ENCODE measurements at places on chromosomes 11 and 22.

GRCh38 chr22:20904008-20904979 lies 12.9 kb upstream of the CRKL start:
- DNase-seq = no peak

- DNase-seq = no peak
Observed at GRCh38 chr22:30261134-30261533, 5.5 kb downstream of the OSM start.

- peak; percentile 61 for DNase-seq
Observed at GRCh38 chr22:39534591-39535356, 2.2 kb upstream of the RPS19BP1 start.

DNA sequence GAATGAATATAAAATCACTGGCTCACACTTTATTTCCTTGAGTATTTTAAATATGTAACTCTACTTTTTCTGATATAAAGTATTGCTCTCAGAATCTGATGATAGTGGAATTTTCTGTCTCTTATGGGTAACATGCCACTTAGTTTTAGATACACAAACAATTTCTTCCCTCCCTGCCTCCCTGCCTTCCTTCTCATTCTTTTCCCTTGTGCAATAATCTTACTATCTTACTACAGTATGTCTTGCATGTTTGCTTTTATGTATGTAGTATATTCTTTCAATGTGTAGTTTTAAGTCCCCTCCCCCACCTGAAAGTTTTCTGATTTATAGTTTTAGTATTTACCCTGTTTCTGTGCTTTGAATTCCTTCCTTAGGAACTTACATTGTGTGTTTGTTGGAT lies 48.4 kb downstream of the INSC start:
- no peak for DNase-seq

DNA sequence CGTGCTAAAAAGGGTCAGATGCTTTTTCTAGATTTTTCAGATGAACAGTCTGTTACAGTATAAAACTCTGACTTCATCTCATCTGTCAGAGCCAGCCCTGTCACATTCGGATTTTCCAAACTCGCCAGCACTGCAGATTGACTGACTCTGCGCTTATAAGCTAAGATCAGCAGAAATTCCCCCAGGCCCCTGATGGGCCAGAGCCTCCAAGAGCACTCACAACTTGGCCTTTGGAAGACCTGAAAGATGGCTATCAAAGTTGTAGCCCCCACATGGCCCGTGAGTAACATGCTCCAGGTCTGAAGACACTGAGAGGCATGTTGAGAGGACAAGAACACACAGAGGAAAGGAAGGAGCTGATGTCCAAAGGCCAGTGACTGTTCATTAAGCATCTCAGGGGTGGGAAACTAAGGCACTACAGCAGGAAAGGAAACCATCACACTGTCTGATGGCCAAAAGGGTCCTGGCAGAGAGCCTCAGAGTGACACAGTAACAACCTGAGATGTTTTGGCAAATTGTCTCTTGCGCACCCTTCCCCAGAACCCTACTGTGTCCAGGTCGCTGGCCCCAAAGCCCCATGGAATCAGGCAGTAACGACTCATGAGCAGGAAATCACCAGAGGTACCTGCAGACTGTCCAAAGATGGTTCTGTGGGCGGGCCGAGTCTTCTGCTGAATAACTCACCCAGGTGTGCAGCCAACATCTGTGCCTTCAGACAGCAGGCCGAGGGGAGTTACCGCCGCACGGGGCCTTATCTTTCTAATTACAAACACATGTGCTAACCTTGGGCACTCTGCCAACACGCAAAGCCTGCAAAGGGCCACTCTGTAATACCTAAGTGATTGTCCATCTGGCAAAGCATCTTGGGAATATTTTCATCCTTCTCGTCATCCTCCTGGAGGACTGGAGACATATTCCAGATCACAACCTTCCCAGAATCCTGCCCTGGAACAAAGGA lies 23.6 kb downstream of the HIRA start:
- no peak for DNase-seq

DNA sequence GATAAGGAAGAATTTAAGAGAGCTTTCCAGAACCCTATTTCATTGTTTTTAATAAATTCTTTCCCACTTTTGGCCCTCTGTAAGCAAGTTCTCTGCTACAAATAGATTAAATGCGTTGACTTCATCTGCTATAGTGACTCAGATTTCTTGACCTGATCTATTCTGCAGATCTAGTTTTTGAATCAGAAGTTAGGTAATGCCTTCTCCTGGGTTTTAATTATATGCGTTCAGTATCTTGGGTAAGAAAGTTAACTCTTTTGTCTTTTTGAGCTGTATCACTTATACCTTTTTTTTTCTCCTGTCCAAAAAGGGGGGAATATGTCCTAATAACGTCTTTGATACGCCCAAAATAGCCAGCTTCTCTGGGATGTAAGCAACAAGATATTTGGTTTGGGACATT lies 2.4 kb upstream of the HEPHL1 start:
- no peak for DNase-seq

DNA sequence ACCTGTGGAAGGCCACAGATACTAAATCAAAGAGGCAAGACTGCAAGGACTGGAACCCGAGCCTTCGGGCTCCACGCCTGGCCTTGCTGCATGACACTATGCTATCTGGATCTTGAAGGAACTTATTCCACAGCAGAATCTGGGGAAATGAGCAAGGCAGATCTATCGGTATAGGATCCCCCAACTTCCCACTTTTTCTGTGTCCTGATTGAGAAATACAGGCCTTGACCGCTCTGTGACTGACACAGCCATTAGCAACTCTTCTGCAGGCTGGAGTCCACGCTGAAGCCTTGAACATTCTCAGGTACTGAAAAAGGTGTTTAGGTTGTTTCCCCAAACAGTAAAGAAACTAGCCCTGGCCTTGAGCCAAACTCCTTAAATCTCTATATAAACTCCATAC lies 241.2 kb upstream of the NARS2 start:
- DNase-seq = no peak

DNA sequence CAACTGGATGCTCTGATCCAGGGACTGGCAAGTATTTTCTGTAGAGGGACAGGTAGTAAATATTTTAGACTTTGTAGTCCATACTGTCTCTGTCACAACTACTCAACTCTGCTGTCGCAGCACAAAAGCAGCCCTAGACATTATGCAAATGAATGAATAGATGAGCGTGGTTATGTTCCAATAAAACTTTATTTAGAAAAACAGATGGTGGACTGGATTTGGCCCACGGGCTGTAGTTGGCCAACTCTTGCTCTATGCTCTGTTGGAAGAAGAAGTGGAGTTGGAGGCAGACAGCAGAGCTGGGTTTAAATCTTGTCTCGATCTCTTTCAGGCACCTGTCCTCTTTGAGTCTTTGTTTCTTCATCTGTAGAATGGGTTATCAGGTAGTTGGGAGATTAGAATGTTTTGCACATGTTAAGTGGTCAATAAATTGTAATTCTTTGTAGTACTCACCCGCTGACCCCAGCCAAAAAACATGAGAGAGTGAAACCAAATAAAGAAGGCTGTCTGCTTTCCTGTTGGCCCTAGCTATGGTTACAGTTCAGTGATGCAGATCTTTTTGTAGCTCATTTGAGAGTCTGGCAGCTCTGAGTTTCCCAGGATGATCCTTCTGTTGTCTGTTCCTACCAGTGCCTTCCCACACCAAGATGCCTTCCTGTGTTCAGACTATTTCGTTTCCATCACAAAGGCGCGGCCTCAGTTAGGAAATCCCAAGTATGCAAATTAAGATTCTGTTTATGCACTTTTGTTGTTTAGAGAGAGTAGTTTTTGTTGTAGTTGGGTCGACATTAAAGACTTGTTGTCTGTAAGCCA lies 198.1 kb upstream of the SEZ6L start:
- no peak for DNase-seq

DNA sequence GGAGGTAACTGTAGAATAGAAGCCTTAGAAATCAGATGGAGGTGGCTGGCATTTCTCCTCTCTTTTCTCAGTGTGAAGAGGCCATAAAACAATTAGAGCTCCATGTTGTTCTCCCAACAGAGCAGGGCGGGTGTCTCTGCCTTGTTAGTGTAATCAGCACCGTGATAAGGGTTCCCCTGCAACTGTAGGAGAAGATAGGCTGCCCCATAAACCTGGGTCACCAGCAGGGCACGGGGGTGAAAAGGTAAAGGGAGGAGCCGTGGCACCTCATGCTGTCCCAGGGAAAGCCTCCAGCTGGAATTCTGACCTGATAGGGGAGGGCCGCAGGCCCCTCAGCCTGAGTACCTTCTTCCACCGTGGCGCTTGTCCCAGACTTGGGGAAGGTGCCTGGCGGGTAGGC lies 68.7 kb downstream of the ISX start:
- DNase-seq = no peak

DNA sequence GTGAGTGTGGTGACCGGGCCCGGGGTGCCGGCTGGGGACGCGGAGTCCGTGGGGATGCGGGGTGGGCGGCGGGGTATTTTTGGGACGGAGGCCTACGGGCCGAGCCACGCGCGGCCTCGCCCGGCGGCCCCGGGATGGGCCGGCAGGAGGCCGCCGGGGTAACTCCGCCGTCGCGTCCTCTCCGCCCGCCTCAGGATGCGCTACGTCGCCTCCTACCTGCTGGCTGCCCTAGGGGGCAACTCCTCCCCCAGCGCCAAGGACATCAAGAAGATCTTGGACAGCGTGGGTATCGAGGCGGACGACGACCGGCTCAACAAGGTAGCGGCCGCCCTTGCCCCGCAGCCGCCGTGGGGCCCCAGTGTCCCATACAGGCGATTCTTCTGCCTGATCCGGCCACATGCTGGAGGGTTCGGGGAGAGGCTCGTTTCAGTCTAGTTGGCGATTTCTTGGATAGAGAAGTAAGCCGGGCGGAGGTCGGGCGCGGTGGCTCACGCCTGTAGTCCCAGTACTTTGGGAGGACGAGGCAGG lies 337 bp downstream of the RPLP2 start:
- DNase-seq = no peak

DNA sequence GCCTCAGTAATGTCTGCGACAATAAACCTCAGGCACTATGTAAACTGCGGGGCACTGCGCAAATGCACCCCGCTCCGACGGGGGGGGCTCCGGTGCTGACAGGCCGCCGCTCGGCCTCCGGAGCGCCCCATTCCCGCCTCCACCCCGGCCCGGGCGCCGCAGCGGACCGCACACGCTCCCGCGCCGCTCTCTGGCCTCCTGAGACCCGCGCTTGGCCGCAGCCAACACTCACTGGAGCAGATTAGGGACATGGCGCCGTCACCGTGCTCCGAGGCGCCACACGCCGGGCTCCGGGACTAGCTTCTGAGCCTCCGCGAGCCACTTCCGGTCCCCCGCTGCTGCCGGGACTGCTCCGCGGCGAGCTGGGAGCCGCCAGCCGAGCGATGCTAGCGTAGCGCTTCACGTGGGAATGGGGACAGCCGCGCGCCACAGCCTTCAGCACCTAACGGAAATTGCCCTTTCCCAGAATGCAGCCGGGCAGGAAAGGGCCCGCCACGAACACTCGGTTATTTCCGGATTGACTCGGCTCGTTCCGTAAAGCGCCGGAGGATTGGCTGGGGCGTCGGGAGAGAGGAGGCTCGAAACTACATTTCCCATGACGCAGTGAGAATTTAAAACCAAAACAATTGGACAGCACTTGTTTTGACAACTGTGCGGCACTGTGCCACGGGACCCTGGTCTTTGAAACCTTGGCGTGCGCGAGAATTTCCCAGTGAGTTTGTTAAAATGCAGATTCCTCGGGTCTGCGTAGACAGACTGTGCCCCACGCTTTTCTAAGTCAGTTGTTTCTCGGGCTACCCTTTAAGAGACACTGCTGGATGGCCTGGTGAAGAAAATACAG lies at the start of gene PRPF19:
PRPF19 (minus strand) TSS at position 454 of the 841 bp plus-strand sequence; CDS start at position 251, 203 bp downstream.
- DNase-seq = peak; percentile 98

DNA sequence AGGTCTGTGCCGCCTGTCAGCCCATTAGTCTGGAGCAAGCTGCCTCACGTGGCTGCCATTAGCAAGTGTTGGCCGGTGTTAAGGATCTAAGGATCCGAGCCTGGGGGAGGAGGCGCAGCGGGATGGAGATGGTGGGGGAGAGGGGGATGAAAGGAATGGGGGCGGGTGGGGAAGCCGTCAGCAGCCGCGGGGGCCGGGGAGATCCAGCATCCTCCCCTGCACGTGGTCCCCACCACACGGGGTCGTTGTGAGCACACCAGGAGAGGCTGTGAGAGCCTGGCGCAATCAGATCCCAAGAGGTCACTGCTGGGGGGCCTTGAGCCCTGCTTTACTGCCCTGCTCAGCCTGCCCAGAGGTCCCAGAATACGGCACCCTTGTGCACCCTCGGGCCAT lies 7.3 kb downstream of the CABP7 start:
- DNase-seq = peak; percentile 7

DNA sequence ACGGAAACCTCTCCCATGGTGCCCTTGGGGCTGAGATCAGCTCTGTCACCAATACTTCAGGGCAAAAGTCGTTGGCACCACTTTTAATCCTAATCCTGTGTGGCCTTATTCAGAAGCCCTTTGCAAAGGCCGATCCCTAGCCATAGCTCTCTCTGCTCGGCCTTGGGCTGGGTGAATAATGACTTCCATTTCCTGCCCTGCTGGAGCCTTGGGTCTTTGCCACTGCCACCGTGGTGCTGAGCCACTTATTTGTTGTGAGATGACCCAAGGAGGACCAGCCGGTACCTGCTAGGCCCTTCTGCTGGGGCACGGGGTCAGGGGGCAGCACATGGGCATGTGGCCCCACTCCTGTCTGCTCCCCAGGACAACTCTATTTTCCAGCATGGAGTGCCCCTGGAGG lies 188.2 kb downstream of the ST3GAL4 start:
- DNase-seq = no peak

- no peak for DNase-seq
Observed at GRCh38 chr11:76888989-76889388, 28.3 kb downstream of the ACER3 start.

- no peak for DNase-seq
Observed at GRCh38 chr11:78256962-78257361, 68.2 kb downstream of the USP35 start.
